ENCODE measurements at places on chromosomes 6 and 20. TPM values are rescaled to one million over a fixed set of nuclear protein-coding genes. Genes with fewer than 3 reads are reported as not detected.

The MOXD1 gene
- total RNA-seq, result 123 TPM

The OPRM1 gene
- 1.2 TPM for total RNA-seq

The LST1 gene
- total RNA-seq, result 4.2 TPM

The FAM217B gene
- 11.6 TPM for total RNA-seq

The ZSCAN23 gene
- 15.5 TPM for total RNA-seq

The SLC22A2 gene
- total RNA-seq, result not detected

The RGS19 gene
- total RNA-seq, result 7.8 TPM

The HDAC2 gene
- total RNA-seq, result 103 TPM

The C2 gene
- total RNA-seq, result 4.0 TPM

The TCF15 gene
- total RNA-seq, result 0.42 TPM
